Spleen (tissue), 13 donors: ENCODE measurements at places on chromosomes 2 and 18. TPM values are rescaled to one million over a fixed set of nuclear protein-coding genes. Genes with fewer than 3 reads are reported as not detected.
A peak's percentile ranks its signal among the peaks of the same experiment; 100 is the strongest.

DNA sequence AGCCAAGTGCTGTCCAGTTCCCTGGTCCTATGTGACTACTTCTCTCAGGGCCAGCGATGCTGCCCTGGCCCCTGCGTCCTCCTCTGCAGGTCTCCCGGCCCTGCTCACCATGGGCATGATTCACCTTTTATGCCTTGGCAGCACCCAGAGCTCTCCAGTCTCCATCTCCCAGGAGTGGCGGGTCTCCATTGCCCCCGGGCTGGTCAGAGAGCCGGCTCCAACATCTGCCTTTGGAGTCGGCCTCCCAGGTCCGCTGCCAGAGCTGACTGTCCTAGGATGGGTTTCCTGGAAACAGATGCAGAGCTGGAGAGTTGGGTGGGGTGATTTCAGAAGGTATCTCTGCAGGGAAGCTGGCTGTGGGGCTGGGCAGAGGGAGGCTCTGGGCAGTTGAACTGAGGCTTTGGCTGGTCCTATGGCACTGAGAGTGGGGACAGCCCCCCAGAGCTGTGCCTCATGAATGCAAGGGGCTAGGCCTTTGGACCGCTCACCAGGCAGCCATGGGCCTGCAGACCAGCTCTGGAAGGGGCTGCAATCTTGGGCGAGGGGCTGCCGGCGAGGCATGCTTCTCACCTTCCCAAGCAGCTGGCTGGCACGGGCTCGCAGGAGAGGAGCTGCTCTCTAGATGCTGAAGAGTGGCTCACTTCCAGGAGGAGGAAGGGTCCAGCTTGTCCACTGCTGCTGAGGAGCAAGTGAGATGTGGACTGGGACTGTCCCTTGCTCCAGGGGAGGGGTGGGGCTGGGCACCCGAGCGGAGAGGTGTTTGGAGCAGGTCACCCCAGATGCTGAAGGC lies 59.8 kb upstream of the HS6ST1 start:
- peak; percentile 69 for DNase-seq

Gene SLC4A5
- 9.7 TPM for total RNA-seq

Gene ABCB6
- total RNA-seq, result 11.3 TPM

DNA sequence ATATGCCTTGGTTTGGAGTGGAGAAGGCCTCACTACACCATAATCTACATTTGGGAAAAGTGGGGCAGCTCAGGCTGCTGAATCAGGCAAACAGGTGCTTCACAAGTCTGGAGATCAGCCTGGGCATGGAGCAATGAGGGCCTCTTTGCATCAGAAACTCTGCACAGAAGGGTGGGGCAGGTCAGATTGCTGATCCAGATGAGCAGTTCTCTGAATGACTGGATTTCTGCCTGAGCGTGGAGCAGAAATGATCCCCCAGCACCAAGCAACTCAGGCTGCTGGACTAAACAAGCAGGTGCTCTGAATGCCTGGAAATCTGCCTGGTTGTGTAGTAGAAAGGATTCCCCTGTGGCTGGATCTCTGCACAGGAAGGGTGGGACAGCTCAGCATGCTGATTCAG lies 605.3 kb upstream of the ZNF804A start:
- no peak for DNase-seq

Gene ARHGAP15
- 137 TPM for total RNA-seq

Gene C2orf74
- total RNA-seq, result 27.7 TPM

Gene ACOXL
- 0.95 TPM for total RNA-seq

- no peak for DNase-seq
Observed at GRCh38 chr18:79549638-79550000, 130.0 kb upstream of the CTDP1 start.

DNA sequence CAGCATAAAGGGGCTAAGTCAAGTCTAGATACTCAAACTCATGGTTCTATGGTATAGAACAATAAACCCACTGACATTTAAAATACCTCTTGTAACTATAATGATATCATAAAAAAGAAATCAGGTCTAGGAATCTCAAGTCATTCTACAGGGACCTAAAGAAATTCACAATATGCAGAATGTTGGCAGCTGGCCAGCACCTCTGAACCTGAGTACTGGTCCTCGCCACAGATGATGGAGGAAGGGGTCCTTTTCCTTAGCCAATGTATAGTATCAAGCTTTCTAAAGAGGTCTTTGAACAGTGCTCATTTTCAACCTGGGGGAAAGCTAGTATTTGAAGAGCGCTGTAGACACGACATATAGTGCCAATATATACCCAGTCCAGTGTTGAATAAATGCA lies 108.4 kb upstream of the ITGB6 start:
- no peak for DNase-seq

Gene GREB1L
- total RNA-seq, result 0.72 TPM
